Dorsolateral prefrontal cortex (tissue), 122 donors: ENCODE measurements at places on chromosomes 11 and 22.

DNA sequence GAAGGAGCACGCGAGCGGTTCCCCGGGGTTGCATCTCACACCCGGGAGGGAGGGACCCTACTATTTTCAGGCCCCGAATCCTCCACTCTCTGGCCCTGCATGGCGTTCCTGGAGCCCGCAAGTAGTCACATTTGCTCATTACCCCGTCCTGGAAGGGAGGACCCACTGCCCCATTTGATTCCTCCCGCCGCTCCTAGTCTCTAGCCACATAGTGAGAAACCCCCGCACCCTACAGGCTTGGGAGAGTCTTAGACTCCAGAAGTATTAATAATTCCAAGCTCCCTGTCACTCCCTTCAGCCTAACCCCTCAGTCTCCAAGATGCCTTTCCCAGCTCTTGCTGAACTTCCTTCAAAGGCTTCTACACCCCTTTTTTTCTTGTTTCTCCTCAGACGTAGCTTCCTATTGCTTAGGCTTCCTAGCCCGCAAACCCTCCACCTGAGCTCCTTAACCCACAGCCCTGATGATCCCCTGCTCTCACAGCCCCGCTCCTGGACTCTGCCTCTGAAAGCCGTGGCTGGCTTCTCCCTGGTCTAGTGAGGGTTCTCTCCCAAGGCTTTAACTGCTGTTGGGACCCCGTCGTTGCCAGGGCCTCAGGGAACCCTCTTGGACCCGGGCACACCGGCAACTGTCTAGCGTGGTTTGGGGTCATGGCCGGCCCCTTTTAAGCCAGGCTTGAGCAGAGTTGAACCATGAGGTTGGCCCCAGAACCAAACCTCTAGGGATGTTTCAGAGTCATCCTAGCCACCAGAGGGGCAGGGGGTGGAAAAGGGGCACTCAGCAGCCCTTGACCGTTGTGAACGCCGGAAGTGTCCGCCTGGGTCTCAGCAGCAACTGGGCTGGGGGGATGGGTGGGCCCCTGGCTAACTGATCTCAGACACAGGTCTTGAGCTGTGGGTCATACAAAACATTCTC lies 862 bp downstream of the GGA1 start:
- no peak for DNase-seq

GRCh38 chr11:85889676-85890579 lies 34.7 kb downstream of the CCDC83 start:
- DNase-seq: no peak

DNA sequence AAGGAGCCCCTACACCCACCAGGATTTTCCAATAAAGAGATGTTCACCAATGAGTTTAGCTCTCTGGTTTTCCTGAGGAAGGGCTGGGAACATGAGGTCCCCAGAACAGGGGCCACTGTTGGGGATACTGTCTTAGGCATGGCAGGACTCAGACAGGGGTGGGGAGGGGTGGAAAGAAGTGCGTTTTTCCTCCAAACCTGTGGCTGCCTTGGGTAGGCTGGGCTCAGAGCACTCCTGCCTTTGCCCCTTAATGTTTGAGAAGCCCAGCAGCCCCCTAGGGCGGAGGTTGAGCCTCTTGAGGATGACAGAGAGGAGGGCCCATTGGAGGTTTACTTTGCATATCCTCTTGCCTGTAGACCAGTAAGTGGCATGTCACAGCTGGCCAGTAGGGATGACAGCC lies 10.6 kb downstream of the MTFP1 start:
- no peak for DNase-seq

DNA sequence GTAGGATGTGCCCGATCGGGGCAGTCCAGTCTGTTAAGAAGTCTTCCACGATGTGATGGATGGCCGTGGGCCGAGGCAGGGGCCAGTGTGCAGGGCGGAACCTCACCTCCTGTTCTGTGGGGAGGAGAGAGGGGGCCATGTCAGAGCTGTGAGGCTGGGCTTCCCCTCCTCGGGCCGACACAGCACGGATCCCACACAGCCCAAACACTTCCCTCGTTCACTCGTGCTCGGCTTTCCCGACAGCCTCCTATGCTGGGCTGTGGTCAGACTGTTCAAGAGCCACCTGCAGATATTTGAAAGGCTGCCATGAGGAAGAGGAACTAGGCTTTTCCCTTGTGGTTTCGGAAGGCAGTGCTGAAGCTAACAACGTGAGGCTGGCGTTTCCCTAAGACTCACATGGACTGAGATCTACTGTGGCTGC lies 12.3 kb upstream of the TXN2 start:
- DNase-seq: no peak

GRCh38 chr11:130839981-130840666 lies 76.2 kb downstream of the SNX19 start:
- DNase-seq: no peak

- no peak for DNase-seq
These were observed 23.1 kb downstream of the CD6 start for GRCh38 chr11:60994541-60995080.

DNA sequence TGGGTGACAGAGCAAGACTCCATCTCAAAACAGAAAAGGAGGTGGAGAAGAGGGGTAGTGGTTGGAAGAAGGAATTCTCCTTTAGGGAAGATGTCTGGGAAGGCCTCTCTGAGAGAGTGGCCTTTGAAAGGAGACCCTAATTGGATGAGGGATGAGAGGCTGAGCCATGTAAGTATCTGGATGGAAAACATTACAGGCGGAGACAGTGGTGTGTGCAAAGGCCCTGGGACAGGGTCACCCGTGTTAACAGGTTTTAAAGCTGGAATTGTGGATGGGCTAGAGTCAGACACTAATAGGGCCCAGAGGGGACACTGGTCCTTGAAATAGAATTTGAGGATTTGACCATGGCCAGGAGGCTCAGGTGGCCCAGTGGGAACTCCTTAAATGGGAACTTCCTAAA lies 10.4 kb downstream of the SNAP29 start:
- DNase-seq: no peak

DNA sequence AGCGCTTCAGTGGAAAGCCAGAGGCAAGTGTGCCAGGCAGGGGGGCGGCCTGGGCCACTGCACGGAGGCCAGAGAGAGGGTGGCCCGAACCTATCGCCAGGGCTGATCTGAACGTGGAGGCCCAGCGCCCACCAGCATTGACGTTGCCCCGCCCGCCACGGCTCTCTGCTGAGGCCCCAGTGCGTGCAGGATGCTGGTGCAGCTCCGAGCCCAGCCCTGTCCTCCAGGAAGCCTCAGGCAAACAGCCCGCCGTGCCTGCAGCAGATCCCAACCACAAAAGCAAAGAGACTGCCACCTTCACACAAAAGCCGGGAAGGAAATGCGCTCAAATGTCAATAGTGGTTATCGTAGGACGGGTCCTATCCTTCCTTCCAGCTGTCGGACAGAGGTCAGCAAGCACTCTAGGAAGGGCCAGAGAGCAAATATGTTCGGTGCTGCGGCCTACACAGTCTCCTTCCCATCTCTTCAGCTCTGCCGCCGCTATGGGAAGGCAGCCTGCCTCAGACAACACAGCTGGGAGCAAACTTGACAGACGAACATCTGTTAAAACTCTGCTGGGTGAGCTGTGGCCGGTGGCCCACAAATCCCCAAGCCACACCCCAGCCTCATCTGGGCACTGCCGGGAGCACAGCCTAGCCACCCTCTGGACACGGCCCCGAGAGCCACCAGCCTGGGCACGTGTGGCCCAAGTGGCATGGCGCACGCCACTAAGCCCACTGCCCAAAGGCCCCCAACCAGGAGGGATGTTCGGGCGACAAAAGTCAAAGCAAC lies 146.2 kb downstream of the CRYBB2 start:
- no peak for DNase-seq

GRCh38 chr11:10304495-10305261 lies at the start of gene ADM:
Gene ADM (plus strand): TSS chr11:10305073. CDS start chr11:10305701, 628 bp downstream.
- peak; percentile 55 for DNase-seq
